ENCODE measurements at places on chromosomes 6 and 20. TPM values are rescaled to one million over a fixed set of nuclear protein-coding genes. Genes with fewer than 3 reads are reported as not detected.

GRCh38 chr6:34462551-34462971 lies 3.3 kb upstream of the PACSIN1 start:
- H3K27me3 ChIP-seq, result no peaks in the 10 kb centered on the region
- H3K27ac ChIP-seq, result peak overlapping the region; percentile 26
- H3K4me3 ChIP-seq, result no peak overlapping the region
- no peaks in the 10 kb centered on the region for H3K4me1 ChIP-seq

DNA sequence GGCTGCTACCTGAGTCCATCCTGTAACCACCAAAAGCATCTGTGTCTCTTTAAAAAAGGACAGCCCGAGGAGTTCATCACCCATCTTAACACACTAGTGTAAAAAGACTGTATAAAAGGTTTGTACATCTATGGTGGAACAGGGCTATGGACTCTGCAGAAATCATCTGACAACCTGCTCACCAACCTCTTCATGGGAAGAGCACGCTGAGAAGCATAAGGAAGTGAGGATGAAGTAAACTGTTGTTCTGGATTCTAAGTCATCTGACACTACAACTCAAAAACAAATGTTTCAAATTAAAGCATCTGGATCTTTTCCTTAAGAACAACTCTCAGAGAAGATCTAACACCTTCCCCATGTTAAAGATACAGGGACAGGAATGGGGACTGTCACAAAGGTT lies 5.4 kb downstream of the IFNGR1 start:
- no peaks in the 10 kb centered on the region for H3K27me3 ChIP-seq
- H3K4me1 ChIP-seq, result peaks cover 85% of the 10 kb centered on the region
- peak overlapping the region; percentile 95 for H3K4me3 ChIP-seq
- DNase-seq, result no peak
- peak overlapping the region; percentile 38 for H3K27ac ChIP-seq

The PRSS35 gene
- 0.85 TPM for total RNA-seq

GRCh38 chr6:125804264-125804663 lies 13.5 kb downstream of the NCOA7 start:
- H3K27ac ChIP-seq, result no peak overlapping the region
- no peaks in the 10 kb centered on the region for H3K27me3 ChIP-seq
- no peak for DNase-seq
- H3K4me1 ChIP-seq, result no peaks in the 10 kb centered on the region
- H3K4me3 ChIP-seq, result no peak overlapping the region
- no peaks in the 10 kb centered on the region for H3K36me3 ChIP-seq

The MYLK2 gene
- not detected for total RNA-seq

DNA sequence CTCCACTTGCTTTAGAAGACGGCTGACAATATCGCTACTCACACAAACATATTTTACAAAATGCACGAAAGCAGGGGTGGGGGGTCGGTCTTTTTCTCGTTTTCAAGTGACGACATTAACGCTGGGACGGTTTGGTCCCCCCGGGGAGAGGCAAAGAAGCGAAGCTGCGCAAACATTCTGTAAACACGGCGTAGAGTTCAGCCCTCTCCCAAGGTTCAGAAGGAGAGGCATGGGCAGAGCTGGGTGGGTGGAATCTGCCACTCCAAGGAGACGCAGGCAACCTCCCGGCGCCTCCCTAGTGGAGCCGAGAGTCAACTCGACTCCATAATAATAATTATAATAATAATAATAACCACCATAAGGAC lies 2.4 kb downstream of the NKX2-2 start:
- H3K4me3 ChIP-seq, result peak overlapping the region; percentile 39
- no peaks in the 10 kb centered on the region for H3K4me1 ChIP-seq
- DNase-seq, result no peak
- H3K27ac ChIP-seq, result no peak overlapping the region

GRCh38 chr20:38854654-38855066 lies 49.2 kb downstream of the PPP1R16B start:
- H3K27me3 ChIP-seq, result no peaks in the 10 kb centered on the region
- no peak overlapping the region for H3K27ac ChIP-seq
- no peak for DNase-seq
- no peaks in the 10 kb centered on the region for H3K4me1 ChIP-seq

DNA sequence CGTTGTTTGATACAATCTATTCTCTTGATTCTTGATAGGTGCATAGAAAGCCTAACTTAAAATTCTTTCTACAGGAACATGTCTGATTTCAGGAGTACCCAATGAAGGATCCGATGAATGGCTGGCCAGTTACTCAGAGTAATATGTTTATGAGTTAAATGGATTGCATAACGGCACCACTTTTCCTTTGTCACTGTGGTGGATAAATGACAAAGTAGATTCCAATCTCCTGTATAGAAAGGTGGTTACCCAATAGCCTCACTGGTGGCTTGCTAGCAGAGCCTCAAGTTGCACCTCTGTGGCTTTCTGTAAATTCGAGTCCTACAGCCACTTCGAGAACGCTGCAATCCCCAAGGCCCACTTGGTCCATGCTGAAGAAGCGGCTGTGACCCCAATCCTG lies 28.4 kb downstream of the LHFPL5 start:
- no peak overlapping the region for H3K27ac ChIP-seq
- no peak overlapping the region for H3K4me3 ChIP-seq
- peaks cover 6% of the 10 kb centered on the region for H3K36me3 ChIP-seq
- no peaks in the 10 kb centered on the region for H3K4me1 ChIP-seq
- no peaks in the 10 kb centered on the region for H3K27me3 ChIP-seq
- no peak for DNase-seq

GRCh38 chr6:24874776-24875533 lies 60.8 kb downstream of the RIPOR2 start:
- H3K4me1 ChIP-seq, result no peaks in the 10 kb centered on the region
- H3K36me3 ChIP-seq, result no peaks in the 10 kb centered on the region
- no peak for DNase-seq
- no peak overlapping the region for H3K4me3 ChIP-seq
- H3K27ac ChIP-seq, result no peak overlapping the region

DNA sequence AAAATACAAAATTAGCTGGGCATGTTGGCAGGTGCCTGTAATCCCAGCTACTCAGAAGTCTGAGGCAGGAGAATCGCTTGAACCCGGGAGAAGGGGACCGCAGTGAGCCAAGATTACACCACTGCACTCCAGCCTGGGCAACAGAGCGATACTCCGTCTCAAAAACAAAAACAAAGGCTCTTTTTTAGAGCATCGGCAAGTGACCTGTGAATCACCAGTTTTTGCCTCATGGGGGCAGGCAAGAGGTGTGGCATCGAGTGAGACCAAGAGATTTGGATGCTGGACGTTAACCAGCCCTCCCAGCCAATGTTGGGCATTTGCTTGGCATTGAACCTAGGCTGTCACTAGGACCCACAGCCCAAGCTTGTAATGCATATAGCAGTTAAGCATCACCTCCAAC lies 14.6 kb upstream of the CDK5RAP1 start:
- peak; percentile 68 for DNase-seq
- H3K27me3 ChIP-seq, result no peaks in the 10 kb centered on the region
- H3K36me3 ChIP-seq, result peaks cover 33% of the 10 kb centered on the region
- no peak overlapping the region for H3K4me3 ChIP-seq

The SLC22A7 gene
- total RNA-seq, result not detected

DNA sequence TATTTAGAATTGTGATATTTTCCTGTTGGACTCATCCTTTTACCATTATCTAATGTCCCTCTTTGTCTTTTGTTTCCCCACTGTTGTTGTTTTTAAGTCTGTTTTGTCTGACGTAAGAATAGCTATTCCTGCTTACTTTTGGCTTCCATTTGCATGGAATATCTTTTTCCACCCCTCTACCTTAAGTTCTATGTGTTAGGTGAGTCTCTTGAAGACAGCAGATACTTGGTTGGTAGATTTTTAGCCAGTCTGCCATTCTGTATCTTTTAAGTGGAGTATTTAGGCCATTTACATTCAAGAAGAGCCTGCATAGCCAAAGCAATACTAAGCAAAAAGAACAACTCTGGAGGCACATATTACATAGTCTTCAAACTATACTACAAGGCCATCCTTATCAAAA lies 39.2 kb downstream of the CTCFL start:
- H3K27ac ChIP-seq, result no peak overlapping the region
- H3K36me3 ChIP-seq, result no peaks in the 10 kb centered on the region
- DNase-seq, result no peak
- no peaks in the 10 kb centered on the region for H3K27me3 ChIP-seq
- no peak overlapping the region for H3K4me3 ChIP-seq
- H3K4me1 ChIP-seq, result peaks cover 10% of the 10 kb centered on the region

- H3K4me3 ChIP-seq, result no peak overlapping the region
- H3K27ac ChIP-seq, result no peak overlapping the region
- H3K36me3 ChIP-seq, result no peaks in the 10 kb centered on the region
Measured at GRCh38 chr6:15572296-15573016, 90.4 kb downstream of the DTNBP1 start.

DNA sequence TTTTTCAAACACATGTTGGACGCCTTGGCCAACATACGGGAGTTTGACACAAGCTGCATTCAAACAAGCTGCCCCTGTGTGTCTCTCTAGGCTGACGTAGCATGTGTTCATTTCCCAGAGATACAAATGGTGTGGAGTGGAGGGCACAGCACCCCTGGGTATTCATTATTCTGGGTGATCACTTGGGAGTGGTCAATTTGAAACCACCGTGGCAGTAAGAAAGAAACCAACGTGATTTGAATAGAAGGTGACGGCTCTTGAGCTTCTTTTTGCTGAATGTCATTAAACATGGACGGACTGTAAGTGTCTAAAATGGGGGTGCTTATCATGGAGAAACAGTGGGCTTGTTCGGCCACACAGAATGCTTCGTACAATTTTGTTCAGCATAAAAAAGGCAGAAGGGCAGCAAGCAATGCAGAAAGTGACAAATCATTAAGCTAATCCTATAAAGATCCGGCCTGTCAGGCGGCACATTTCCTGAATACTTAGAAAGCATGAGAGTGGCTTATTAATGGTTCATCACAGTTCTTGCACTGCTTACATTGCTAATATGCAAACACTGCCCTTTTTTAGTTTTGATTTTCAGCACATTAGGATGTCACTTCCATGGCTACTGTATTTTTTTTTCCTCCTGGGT lies 1261.9 kb upstream of the CITED2 start:
- DNase-seq, result no peak
- H3K27me3 ChIP-seq, result no peaks in the 10 kb centered on the region
- H3K27ac ChIP-seq, result peak overlapping the region; percentile 68
- peak overlapping the region; percentile 33 for H3K4me3 ChIP-seq

DNA sequence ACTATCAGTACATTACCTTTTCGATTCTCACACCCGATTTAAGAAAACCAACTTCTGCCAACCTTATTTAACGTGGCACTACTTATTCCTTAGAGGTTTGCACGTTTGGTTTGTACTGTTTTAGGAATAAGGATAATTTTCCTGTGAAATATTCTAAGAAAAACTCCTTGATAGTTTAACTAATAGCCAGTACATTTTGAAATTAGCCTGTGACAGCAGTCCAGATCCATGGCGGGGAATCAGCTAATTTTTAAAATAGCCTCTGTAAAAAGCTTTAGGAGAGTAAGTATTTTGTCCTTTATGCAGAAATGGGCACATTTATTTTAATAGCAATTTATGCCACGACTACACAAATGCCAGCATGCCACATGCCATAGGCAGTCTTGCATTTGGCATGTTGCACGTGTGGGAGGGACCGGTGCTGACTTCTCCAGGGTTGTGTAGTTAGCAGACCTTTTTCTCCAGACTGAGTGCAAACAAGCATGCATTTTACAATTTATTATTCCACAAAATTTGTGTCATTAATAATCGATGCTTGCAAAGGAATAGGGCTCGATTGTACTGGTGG lies 6.2 kb downstream of the FOXC1 start:
- H3K4me3 ChIP-seq, result no peak overlapping the region
- peaks cover 12% of the 10 kb centered on the region for H3K4me1 ChIP-seq
- H3K27me3 ChIP-seq, result peaks cover 27% of the 10 kb centered on the region
- H3K27ac ChIP-seq, result no peak overlapping the region

DNA sequence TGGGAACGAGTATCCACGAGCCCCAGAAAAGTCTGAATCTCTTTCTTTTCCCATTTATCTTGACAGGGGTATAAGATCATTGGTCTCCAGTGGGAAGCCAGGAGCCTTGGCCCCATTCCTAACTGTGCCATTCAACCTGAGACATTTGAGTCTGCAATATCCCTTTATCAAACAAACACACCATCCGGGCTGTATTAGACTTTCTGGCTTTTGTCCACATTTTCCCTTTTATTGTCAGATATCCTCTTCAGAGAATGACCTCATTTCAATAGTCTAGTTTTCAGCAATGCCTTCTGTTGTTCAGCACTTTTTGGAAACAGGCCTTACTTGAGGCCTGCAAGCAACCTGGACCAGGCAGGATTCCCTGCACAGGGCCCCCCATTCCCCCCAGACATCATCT lies 15.7 kb downstream of the BPIFA1 start:
- no peaks in the 10 kb centered on the region for H3K4me1 ChIP-seq
- no peak overlapping the region for H3K4me3 ChIP-seq
- H3K27ac ChIP-seq, result no peak overlapping the region
- H3K36me3 ChIP-seq, result no peaks in the 10 kb centered on the region

The BRPF3 gene
- total RNA-seq, result 23.4 TPM

The KIF13A gene
- total RNA-seq, result 56.6 TPM

DNA sequence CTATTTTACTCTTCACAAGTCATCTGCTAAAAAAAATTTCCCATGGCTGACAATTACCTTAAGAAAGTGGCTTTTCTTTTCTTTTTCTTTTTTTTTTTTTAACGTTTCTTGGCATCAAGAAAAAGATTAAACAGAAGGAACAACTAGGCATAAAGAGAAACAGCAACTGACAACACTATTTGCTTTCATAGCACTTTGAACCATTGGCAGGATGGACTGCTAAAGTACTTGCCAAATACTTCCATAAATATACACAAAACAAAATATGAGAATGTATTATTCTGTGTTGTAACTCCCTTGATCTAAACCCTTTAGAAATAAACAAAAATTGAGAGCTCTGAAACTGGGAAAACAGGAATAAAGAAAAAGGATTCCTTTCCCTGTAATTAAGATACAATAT lies 20.0 kb upstream of the PLN start:
- H3K27ac ChIP-seq, result peak overlapping the region; percentile 38
- no peaks in the 10 kb centered on the region for H3K27me3 ChIP-seq
- DNase-seq, result no peak
- no peak overlapping the region for H3K4me3 ChIP-seq
- H3K36me3 ChIP-seq, result no peaks in the 10 kb centered on the region
- no peaks in the 10 kb centered on the region for H3K4me1 ChIP-seq

DNA sequence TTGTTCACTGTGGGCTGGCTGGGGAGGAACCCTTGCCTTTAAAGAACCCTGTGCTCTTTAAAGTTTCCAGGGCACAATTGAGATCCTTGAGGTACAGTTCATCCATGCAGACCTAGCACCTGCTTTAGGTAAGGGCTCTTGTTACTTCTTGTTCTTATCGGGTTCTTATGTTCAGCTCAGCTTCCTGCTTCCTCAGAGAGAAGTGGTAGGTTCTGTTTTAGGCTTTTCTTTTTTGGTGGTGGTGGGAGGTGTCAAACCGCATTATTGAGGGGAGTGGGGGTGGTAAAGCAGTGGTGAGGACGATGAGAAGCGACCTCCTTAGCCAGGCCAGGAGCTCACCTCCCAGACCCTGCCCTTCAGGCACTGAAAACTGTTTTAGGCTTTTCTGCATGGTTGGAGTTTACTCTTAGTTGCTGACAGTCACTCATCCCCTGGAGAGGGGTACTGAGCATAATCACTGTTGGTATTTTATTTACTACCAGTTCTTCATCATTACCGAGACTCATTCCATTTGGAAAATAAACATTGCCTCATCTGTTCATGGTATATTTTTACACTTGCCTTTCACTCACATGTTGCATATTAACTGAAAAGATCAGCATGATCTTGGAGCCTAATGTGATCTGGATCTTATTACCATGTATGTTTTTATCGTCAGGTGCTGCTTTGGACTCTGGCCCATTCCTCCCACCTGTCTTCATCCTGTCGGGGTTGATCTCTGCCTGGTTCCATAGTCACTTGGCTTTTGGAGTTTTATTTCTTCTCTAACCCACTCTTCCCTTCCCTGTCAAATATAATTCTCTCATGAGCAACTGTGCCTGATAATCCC lies 35.4 kb downstream of the SLC16A10 start:
- no peak overlapping the region for H3K4me3 ChIP-seq
- H3K27ac ChIP-seq, result no peak overlapping the region
- no peaks in the 10 kb centered on the region for H3K36me3 ChIP-seq
- no peaks in the 10 kb centered on the region for H3K27me3 ChIP-seq

The ALDH8A1 gene
- 0.35 TPM for total RNA-seq

The RBM24 gene
- 133 TPM for total RNA-seq
